Natural killer cell treated with Interleukin-12 subunit alpha and Interleukin-12 subunit beta and Interleukin-15 and Interleukin-18, amount 100 ng/mL, for 72 hours (primary cell): ENCODE measurements at places on chromosomes 2 and 18.

- DNase-seq, result no peak
Measured at GRCh38 chr2:101991721-101992145, at the start of gene IL1R2. TSS of gene IL1R2 (plus strand) at chr2:101991960. CDS start at chr2:102008576, 16,616 bp downstream.

DNA sequence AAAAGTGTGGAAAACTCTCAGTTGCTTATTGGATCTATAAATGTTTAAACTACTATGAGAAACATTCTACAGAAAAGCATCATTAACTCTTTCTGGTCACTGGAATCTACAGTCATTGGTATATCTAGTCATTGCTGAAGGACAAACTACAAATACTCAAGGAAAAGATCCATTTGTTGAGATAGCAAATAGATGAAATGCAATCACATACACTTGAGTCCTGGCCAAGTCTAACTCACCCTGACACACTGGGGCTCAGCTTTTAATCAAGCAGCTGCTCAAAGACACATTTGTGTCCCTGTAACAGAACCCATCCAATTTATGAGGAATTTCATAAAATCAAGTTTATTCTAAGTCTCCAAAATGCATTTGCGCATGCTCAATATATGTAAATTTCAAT lies 68.7 kb downstream of the CDH2 start:
- DNase-seq, result no peak

GRCh38 chr18:48836806-48837615 lies 113.8 kb downstream of the SMAD7 start:
- no peak for DNase-seq

DNA sequence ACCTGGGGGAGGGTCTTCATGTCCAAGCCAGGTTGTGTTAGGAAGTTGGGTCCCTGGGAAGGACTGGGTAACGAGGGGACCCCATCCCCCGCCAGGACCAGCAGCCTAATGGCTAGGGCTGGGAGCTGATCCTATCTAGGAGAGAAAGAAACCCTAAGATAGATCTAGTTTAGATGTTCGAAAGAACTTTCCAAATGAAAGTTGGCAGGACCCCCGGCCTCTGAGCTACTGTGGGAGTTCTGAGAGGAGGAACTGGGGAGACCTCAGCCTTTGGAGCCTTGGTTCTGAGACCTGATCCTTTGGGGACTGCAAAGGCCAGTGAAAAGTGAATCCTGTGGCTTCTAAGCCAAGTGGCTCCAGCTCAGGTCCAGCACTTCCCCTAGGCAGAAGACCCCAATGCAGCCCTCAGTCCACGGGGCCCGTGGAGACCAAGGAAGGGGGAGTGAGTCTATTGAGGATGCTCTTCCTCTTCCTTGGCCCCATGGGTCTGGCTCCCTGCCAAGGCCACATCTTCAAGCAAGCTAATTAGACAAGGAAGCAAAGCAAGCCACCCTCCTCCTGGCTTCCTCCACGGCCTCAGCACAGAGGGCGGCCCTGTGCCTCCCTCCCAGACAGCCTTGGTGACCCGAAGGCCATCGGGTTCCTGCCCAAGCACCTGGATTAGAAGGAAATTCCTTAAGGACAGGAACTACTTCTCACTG lies 23.5 kb downstream of the CCT7 start:
- DNase-seq, result no peak

GRCh38 chr2:223262946-223263345 lies 211.0 kb downstream of the KCNE4 start:
- DNase-seq, result no peak
